GM06990 (cell line): ENCODE measurements at places on chromosomes 13 and 19.
A peak's percentile ranks its signal among the peaks of the same experiment; 100 is the strongest.

GRCh38 chr19:50475736-50476223 lies 527 bp upstream of the EMC10 start:
- DNase-seq: no peak

DNA sequence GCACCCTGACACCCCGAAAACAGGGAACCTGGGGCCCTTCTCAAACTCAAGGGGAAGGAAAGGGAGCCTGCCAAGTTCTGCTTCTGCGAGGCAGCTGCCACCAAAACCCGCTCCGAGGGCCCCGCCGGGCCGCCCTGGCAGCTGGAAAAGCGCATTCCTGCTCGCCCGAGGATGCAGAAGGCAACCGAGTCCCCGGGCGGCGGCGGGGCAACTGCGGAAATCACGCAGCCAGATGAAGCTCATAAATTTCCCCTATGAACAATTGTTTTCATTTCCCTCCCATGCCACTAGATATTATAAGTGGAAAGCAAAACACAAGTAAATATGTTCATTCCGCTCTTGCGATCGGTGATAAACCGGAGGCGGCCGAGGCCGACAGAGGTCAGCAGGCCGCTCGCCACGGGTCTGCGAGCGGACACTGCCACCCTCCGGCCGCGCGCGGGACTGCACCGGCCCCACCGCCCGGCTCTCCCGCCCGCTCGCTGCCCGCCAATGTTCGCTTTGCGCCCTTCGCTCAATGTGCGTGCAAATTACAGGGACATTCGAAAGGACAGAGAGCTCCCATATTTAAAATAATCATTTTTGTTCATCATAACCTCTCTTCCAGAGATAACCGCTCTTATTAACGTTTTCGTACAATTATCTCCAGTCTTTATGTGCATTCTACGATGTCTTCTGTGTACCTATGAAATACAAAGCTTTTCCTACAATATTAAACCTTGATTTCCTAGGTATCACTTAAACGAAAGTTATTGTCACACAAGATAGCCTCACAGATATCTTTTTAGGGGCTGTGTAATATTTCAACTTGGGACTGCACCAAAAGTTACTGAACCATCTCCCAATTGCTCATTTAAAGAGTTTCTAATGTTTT lies 120.8 kb upstream of the ZNF507 start:
- peak; percentile 49 for DNase-seq

DNA sequence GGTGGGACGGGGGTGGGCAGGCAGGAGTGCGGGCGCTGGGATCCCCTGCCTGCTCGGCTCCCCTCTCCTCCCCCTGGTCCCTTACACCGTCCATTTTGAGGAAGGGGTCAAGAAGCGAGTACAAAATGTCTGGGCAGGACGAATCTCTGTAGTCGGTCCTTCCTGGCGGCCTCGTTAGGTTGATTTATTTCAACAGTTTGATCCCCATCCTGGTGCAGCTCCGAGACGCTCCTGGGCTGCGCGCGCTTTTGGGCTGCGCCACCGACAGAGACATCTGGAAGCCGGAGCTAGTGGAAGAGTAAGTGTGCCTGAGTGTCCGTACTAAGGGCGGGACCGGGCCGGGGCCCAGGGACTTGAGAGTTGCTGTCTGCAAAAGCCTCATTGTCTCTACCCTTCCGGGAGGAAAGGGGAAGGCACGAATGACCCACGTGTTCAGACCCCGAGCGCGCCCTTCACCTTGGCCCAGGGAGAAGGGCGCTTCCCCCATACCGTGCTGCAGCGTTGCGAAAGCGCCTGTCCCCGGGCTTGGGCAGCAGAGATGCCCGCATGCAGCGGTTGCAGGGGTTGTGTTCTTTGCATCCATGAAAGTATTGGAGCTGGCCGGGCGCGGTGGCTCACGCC lies 1.8 kb downstream of the ZNF114 start:
- DNase-seq: peak; percentile 77

DNA sequence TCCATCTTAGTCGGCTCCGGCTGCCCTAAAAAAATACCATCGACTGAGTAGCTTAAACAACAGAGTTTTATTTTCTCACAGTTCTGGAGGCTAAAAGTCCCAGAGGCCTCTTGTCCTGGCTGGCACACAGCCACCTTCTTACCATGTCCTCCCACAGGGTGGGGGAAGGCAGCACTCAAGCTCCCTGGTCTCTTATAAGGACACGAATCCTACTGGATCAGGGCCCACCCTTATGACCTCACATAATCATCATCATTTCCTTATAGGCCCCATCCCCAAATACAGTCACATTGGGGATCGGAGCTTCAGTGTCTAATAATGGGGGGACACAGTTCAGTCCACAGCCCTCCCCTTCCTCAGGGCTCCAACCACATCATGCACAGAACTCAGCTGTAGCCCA lies 2.6 kb upstream of the TUBA3C start:
- no peak for DNase-seq

DNA sequence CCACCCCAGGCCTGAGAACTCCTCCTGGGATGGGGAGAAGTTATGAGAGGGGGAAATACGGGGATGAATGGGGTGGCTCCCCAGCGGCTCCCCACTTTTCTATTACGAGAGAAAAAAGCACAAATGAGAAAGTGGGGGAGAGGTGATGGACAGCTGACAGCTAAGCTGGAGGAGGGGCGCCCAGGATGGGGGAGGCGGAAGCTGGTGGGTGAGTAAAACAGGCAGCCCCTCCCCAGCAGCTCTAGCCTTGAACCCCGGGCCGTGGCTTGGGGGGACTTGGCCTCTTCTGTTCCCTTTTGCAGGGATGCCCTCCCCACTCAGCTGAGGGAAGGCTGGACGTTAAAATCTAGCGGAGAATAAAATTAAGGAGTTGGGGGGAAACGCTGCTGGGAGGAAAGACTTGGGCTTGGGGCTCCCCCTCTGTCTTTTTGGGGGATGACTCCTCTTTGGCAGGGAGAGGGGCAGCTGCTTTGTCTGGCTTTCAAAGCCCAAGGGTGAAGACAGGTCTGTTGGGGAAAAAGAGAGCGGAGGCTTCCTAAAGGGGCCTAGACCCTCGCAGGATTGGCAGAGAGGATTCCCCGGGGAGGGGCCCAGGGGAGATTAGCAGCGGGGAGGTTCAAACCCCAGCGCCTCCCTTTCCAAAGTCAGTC lies 1.4 kb upstream of the SAMD1 start:
- no peak for DNase-seq

DNA sequence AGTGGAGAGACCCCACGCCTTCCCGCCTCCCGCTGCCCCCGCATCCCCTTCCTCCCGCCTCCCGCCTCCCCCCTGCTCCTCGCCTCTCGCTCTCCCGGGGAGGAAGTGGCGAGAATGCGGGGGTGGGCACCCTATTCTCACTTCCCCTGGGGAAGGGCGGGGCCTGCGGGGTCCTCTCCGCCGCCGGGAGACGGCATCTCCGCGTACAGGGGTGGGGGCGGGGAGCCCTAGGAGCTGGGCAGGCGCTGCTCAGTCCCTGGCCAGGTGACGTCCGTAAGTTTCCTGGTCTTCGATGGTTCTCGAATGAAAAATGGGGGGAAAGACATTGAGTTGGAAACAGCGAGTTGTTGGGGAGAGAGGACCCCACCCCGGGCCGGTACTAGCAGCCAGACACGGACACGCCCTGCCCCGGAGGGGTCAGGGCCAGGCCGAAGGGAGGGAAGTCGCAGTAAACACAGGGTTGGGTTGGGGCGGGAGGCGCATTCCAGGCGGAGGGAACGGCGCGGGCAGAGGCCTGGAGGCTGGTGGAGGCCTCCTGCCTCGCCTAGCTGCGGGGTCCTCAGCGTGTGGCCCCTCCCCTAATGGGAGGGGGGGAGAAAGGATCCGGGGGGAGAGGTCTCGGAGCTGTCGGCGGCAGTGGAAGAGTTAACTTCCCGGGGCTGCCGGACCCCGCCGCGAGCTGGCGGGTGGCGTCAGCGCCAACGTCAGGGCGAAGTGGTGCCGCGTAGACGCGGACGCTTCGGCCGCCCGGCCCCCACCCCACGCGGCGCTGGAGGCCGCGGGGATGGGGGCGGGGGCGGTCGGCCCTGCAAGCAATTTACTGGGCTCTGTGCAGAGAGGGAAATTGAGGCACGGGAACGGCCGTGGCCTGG lies 10.4 kb upstream of the JUND start:
- DNase-seq: peak; percentile 89
